CD14-positive monocyte (primary cell): ENCODE measurements at places on chromosomes 2 and 18. TPM values are rescaled to one million over a fixed set of nuclear protein-coding genes. Genes with fewer than 3 reads are reported as not detected.

DNA sequence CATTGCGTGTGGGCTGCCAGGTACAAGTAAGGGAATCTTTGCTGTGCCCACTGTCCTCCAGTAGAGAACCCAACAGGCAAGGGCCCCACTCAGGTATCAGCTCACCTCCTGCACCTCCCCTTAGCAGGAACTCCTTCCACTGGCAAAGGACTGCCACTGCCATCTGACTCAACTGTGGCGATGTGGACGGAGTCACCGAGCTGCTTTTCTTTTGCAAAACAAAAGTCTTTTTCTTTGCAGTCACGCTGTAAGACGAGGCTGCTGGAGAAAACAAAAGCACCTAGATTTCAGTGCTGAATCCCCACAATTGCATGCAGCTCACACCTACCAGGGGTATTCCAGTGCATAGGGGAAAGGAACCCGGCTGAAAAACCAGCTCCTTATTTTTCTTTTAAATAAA, 7.9 kb downstream of the MTERF4 start:
- DNase-seq = no peak
- peaks cover 82% of the 10 kb centered on the region for H3K36me3 ChIP-seq
- H3K4me1 ChIP-seq = no peaks in the 10 kb centered on the region
- no peak overlapping the region for H3K27ac ChIP-seq
- no peak overlapping the region for H3K4me3 ChIP-seq
- H3K27me3 ChIP-seq = no peaks in the 10 kb centered on the region

GRCh38 chr2:40300391-40300790, 151.5 kb downstream of the SLC8A1 start:
- H3K36me3 ChIP-seq = peaks cover 27% of the 10 kb centered on the region
- DNase-seq = no peak
- H3K4me3 ChIP-seq = no peak overlapping the region
- no peak overlapping the region for H3K27ac ChIP-seq

DNA sequence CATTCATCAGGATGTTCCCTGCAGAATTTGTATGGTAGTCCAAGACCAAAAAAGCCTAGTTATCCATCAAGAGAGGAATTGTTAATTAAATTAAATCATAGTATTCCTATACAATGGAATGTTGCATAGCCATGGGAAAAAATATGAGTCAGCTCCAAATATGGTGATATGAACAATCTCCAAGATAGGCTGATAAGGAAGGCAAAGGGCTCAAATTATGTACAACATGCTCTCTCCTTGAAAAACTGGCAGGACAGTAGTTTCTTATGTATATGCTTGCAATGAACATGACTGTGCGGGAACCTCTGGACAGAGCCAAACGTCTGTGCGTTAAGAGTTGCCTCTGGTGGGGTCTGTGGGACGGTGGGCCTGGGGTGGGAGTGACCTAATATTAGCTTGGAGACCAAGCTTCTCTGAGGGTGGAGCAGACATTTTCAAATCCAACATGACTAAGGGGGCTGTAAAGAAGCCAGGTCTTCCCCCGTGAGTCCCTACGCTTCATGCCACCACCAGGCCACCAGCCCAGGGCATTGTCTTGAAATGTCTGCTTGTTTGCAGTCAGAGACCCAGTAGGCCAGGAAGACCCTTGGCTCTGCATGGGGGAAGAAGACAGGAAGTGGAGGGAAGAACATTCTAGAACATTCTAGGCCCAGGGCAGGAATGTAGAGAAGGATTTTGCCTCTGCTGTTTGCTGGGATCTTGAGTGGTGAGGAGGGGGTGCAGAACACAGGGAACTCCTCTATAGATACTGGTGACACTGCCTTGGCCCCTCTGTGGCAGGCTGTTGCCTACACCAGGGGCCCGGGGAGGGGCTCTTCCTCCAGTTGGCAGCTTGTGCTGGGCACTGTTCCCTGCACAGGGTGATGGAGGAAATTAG, 244.0 kb upstream of the HS6ST1 start:
- no peak overlapping the region for H3K4me3 ChIP-seq
- H3K27ac ChIP-seq = no peak overlapping the region
- H3K4me1 ChIP-seq = peaks cover 23% of the 10 kb centered on the region
- no peaks in the 10 kb centered on the region for H3K36me3 ChIP-seq

DNA sequence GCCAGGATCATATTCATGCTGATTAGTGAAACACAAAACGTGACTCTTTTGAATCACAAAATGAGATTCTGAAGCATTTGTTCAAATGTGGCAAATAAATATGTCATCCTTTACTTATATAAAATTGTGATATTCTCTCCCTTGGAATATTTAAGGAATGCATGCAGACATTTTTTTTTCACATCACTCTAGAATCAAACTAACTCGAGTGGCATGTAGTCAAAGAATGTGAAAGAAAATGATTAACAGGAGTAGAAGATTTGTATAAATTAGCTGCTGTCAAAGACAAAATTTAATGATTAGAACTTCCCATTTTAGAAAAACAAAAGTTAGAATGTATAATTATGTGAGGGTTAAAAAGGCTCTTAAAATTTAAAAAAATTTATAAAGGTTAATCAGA, 721.0 kb upstream of the FAM98A start:
- DNase-seq = no peak
- H3K4me3 ChIP-seq = no peak overlapping the region
- H3K4me1 ChIP-seq = no peaks in the 10 kb centered on the region
- H3K27ac ChIP-seq = no peak overlapping the region
- no peaks in the 10 kb centered on the region for H3K27me3 ChIP-seq
- H3K36me3 ChIP-seq = no peaks in the 10 kb centered on the region

GRCh38 chr2:240916571-240917008, 10.5 kb downstream of the CROCC2 start:
- H3K27me3 ChIP-seq = peaks cover 19% of the 10 kb centered on the region
- H3K4me1 ChIP-seq = no peaks in the 10 kb centered on the region

- peaks cover 16% of the 10 kb centered on the region for H3K27me3 ChIP-seq
- no peak overlapping the region for H3K4me3 ChIP-seq
- DNase-seq = no peak
- peaks cover 11% of the 10 kb centered on the region for H3K4me1 ChIP-seq
- H3K36me3 ChIP-seq = no peaks in the 10 kb centered on the region
Observed at GRCh38 chr2:72828840-72829507, 3.1 kb upstream of the EXOC6B start.

- no peak overlapping the region for H3K4me3 ChIP-seq
- H3K27me3 ChIP-seq = no peaks in the 10 kb centered on the region
- no peak for DNase-seq
- H3K4me1 ChIP-seq = no peaks in the 10 kb centered on the region
- no peaks in the 10 kb centered on the region for H3K36me3 ChIP-seq
- H3K27ac ChIP-seq = no peak overlapping the region
Observed at GRCh38 chr2:96164459-96165184, 19.4 kb upstream of the DUSP2 start.

- H3K36me3 ChIP-seq = peaks cover 9% of the 10 kb centered on the region
- peaks cover 71% of the 10 kb centered on the region for H3K4me1 ChIP-seq
- no peak for DNase-seq
- H3K27me3 ChIP-seq = no peaks in the 10 kb centered on the region
- H3K4me3 ChIP-seq = peak overlapping the region; percentile 63
- peak overlapping the region; percentile 93 for H3K27ac ChIP-seq
Observed at GRCh38 chr2:10330700-10331026, 28.0 kb downstream of the HPCAL1 start.

- no peaks in the 10 kb centered on the region for H3K27me3 ChIP-seq
- no peak overlapping the region for H3K27ac ChIP-seq
- H3K4me3 ChIP-seq = no peak overlapping the region
- no peak for DNase-seq
- no peaks in the 10 kb centered on the region for H3K4me1 ChIP-seq
- no peaks in the 10 kb centered on the region for H3K36me3 ChIP-seq
Observed at GRCh38 chr2:115529627-115530026, 1087.2 kb downstream of the DPP10 start.

GRCh38 chr2:83386549-83386948, 1072.5 kb downstream of the SUCLG1 start:
- H3K4me3 ChIP-seq = no peak overlapping the region
- H3K27ac ChIP-seq = no peak overlapping the region
- H3K27me3 ChIP-seq = no peaks in the 10 kb centered on the region
- H3K4me1 ChIP-seq = no peaks in the 10 kb centered on the region
- DNase-seq = no peak

DNA sequence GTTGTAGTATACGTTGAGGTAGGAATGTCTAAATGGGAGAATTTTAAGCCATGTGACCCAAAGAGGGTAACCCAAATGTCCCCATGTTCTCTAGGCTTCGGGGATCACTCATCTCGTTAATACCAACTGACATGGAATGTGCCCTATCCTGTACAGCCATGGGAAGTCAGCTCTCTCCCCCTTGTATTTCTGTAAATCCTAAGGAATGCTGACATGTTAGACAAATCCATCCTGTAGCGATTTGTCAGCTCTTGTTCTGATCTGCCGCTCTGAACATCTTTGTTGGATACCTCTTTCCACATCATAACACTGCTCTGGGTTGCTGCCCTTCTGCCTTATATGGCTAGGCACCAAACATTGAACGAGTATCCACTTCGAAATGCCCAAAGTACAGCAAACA, 350.6 kb downstream of the RND3 start:
- no peak for DNase-seq
- no peaks in the 10 kb centered on the region for H3K4me1 ChIP-seq
- no peak overlapping the region for H3K27ac ChIP-seq
- no peaks in the 10 kb centered on the region for H3K27me3 ChIP-seq
- H3K36me3 ChIP-seq = no peaks in the 10 kb centered on the region

GRCh38 chr2:54404270-54404669, 51.9 kb upstream of the SPTBN1 start:
- no peak overlapping the region for H3K27ac ChIP-seq
- peaks cover 23% of the 10 kb centered on the region for H3K27me3 ChIP-seq
- H3K36me3 ChIP-seq = no peaks in the 10 kb centered on the region

- no peak overlapping the region for H3K27ac ChIP-seq
- no peaks in the 10 kb centered on the region for H3K4me1 ChIP-seq
- H3K4me3 ChIP-seq = no peak overlapping the region
- H3K36me3 ChIP-seq = no peaks in the 10 kb centered on the region
Observed at GRCh38 chr2:75800456-75800855, 89.7 kb upstream of the GCFC2 start.

- no peaks in the 10 kb centered on the region for H3K36me3 ChIP-seq
- no peak for DNase-seq
Observed at GRCh38 chr18:39190508-39190907, 1624.9 kb upstream of the CELF4 start.

DNA sequence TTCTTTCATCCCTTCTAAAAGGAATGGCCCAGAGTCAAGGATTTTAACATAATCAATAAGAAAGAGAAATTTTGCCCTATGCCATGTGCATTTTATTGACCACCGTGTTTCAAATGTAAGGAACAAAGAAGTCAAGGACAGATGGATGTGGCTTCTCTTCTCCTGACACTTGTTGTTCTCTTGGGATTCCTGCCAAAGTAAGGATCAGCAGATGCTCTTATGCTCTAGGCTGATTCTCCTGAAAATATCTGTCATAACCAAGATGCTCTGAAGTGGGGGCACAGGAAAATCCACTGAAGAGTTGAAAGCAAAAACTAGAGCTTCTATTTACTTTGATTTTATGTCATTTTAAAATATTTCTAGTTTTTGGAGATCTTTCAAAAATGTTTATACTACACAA, 72.9 kb upstream of the SYT4 start:
- H3K27me3 ChIP-seq = no peaks in the 10 kb centered on the region
- no peak for DNase-seq
- H3K27ac ChIP-seq = no peak overlapping the region
- H3K36me3 ChIP-seq = no peaks in the 10 kb centered on the region

DNA sequence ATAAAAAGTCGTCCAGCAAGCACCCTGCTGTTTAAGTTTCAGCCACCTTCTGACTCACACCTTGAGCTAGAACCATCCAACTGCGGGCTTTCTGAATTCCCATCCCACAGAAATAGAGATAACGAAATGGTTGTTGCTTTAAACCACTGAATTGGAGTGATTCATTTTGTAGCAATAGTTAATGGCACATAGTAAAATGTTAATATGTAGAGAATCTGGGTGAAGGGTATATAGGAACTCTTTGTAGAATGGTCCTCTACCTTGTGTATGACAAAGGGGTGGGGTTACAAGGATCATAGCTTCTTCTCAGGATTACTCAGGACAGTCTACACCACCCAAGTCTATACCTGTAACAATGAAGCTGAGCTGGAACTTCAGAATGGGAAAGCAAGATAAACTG, 2.4 kb upstream of the MAPRE3 start:
- H3K4me3 ChIP-seq = no peak overlapping the region
- H3K27ac ChIP-seq = no peak overlapping the region
- peaks cover 18% of the 10 kb centered on the region for H3K4me1 ChIP-seq

- H3K4me1 ChIP-seq = peaks cover 2% of the 10 kb centered on the region
- no peak overlapping the region for H3K27ac ChIP-seq
- H3K36me3 ChIP-seq = no peaks in the 10 kb centered on the region
- DNase-seq = no peak
Observed at GRCh38 chr2:46871976-46872381, 43.6 kb downstream of the MCFD2 start.

GRCh38 chr18:11981543-11982366, 448 bp downstream of the IMPA2 start:
- H3K4me1 ChIP-seq = peaks cover 69% of the 10 kb centered on the region
- peak; percentile 65 for DNase-seq

DNA sequence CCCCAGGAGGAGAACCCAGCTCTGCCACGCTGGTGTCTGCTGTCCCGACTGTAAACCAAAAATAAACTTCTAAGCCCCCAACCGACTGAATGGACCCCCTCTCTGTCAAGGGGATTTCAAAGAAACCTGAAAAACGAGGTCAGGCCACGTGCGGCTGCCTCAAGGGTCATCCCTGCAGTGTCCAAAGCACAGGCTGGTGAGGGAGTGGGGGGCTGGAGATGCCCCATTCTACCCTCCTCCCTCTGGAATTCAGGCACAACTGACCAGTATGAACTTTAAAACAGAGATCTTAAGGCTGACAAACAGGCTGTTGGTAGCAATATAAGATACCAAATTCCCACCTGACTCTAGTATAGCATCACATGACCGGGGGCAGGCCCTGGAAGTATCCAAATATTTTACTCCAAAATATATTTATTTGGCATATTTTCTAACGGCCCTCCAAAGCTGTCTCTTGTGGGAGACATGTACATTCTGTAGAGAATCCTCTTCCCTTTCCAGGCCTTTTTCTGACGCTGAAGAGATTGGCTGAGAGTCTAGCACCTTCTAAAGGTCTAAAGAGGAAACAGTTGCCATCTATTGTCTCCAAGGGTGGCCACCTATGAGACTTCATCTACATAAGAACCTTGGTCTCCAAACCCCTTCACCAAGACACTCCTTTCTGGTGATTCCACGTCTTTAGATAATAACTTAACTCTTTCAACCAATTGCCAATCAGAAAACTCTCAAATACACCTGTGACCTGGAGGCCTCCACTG, 40.4 kb upstream of the CTDP1 start:
- H3K27me3 ChIP-seq = peaks cover 4% of the 10 kb centered on the region
- no peak for DNase-seq
- no peak overlapping the region for H3K27ac ChIP-seq
- H3K36me3 ChIP-seq = no peaks in the 10 kb centered on the region
- peaks cover 27% of the 10 kb centered on the region for H3K4me1 ChIP-seq

IL36A gene
- not detected for polyA plus RNA-seq

GPR55 gene
- 0.12 and 0.25 TPM in 2 replicates for polyA plus RNA-seq

CHST10 gene
- polyA plus RNA-seq = 0.52 and 0.57 TPM in 2 replicates

YPEL5 gene
- polyA plus RNA-seq = 72.8 and 254 TPM in 2 replicates

ALPG gene
- not detected for polyA plus RNA-seq

EPAS1 gene
- 0.90 and 1.0 TPM in 2 replicates for polyA plus RNA-seq

CHRNG gene
- not detected in 2 replicates for polyA plus RNA-seq

RAB6C gene
- not detected in 2 replicates for polyA plus RNA-seq

MARCHF4 gene
- not detected for polyA plus RNA-seq

ACOXL gene
- polyA plus RNA-seq = not detected

ICA1L gene
- 0.85 TPM for polyA plus RNA-seq
